Ovary (tissue), 10 donors: ENCODE measurements at places on chromosomes 16 and 17.

GRCh38 chr16:22161999-22162655 lies at the start of gene SDR42E2:
Gene SDR42E2 (plus strand): TSS chr16:22162506. CDS start chr16:22165583, 3,077 bp downstream.
- no peak for DNase-seq

DNA sequence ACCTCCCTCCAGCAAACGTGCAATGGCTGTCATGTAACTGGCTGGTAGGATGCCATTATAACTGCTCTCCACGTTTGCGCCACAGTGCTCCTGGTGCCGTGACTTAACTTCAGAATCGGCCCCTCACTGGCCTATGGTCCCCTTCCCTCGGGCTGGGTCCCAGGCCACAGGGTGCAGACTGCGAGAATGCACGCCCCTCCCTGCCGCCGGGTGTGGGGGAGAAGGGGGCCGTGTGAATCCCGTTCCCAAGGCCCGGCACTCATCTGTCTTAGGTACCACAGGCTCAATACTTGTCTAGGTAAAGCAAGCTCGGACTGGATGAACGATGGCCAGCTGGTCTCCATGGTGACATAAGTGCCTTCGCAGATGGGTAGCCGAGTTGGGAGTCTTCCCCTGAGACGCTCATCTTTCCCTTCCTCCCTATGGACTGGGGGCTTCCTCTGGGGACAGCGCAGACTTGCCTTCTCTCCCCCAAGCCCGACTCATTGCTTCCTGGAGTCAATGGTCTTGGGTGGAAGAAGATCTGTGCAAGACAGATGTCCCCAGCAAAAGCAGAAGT lies 37.8 kb downstream of the TIMM22 start:
- no peak for DNase-seq

DNA sequence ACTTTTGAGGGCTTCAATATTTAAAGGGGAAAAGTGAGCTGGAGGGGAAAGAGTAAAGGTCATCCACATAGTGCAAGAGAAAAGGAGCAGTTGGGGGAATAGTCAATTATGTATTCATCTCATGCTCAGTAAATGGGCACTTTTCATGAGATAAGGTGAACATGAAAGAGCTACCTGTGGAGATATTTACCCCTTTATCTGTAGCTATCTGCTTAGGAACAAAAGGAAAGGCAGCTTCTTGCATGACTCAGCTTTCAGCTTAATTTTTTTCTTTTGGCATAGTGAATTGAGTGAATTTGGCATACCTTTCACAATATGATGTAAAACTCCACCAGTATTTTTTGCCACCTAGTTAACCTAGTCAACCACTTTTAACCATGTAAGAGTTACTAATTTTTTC lies 26.4 kb downstream of the CPD start:
- no peak for DNase-seq

DNA sequence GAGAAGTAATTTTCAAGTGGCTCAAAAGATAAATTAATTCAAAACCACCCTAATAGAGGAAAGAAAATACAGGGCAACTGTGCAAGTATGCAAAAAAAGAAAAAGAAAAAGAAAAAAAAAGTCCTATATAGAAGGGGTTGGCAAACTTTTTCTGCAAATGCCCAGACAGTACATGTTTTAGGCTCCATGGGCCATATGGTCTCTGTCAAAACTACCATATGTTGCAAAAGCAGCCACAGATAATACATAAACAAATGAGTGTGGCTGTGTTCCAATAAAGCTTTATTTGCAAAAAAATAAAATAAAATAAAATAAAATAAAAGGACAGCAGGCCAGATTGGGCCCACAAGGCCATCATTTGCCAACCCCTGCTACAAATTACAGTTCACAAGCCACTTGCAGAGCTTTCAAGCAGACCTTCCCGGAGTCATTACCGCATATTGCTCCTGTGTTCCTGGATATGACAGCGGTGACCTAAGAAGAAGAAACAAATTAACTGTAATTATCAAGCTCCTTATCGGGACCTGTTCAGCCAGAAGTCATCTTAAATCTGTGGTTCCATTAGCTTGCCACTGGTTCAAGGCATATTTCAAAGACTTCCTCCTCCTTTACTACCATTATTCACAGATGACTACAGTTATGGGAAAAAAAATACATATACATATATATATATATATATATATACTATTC lies 15.9 kb downstream of the ZC3H7A start:
- DNase-seq = no peak

DNA sequence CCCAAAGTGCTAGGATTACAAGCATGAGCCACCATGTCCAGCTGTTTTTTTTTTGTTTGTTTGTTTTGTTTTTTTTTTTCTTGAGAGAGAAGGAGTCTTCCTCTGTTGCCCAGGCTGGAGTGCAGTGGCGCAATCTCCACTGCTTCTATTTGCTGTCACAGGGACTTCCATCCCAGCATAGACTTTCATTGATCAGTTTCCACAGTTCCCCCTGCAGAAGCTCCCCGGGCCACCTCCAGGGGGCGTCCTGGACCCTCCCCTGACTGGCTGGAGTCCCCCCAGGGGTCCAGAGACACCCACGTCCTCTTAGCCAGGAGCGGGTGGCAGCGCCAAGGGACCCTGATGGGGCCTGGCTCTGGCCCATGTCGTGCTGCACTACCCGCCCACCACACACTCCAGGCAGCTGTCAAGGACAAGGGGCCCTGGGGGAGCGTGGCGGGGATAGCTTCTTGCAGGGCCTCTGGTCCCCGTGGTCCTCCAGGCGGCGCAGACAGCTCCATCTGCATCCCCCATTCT lies 3.1 kb upstream of the NPW start:
- DNase-seq = no peak

DNA sequence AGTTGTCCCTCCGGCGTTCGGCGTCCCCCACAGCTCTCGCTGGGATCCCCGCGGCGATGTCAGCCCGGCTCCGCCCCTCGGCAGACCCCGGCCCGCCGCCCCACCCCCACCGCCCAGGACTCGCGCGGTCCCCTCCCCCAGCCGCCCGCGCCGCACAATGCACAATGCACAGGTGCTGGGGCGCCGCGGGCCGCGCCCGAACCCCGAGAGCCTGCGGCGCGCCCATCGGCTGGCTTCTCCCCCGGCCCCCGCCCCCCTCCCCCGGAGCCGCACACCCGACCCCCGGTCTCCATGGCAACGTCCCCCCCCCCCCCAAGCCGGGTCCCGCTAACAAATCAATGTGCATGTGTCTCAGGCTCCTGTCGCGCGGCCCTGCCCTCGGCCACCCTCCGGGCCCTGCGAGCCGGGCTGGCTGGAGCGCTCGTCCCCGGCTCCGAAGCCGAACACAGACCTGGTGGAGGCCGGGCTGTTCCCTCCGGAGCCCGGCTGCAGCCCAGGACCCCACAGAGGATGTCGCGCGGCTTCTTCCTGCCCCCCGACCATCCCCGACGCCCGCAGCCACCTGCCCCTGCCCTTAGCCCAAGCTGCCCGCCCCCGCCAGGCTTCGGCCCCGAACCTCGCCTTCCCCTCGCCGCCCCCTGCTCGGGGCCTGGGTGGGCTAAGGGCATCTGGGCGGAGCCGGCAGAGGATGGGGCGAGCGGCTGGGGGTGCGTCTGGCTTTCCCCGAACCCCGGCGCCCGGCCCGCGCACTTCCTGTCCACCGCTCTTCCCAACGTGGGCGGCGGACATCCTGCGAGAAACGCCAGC lies 818 bp upstream of the CBX8 start:
- peak; percentile 68 for DNase-seq

- peak; percentile 51 for DNase-seq
These were observed 9.1 kb upstream of the TMEM100 start for GRCh38 chr17:55731586-55732250.

DNA sequence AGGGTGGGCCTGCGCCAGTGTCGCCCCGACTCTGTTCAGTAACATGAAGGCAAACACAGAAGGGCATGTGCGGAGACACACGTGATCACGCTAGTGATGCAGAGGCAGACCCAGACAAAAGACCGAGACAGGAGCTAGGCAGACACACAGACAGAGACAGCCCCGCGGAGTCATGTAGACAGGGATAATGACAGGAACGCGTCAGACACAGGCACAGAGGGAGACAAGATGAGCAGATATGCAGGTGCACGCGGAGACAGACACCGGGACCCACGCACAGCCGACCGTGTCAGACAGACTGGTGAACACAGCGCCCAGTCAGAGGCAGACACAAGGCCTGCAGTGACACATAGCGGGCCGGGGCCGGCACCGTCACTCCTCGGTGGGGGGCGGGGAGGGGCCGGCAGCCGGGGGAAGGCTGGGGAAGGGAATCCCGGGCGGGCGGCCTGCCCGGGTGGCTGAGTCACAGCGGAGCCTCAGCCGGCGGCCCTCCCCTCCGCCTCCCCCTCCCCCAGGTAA lies 7.4 kb downstream of the KDM6B start:
- peak; percentile 95 for DNase-seq

- DNase-seq = no peak
These were observed 52.8 kb downstream of the USP10 start for GRCh38 chr16:84752600-84752999.

DNA sequence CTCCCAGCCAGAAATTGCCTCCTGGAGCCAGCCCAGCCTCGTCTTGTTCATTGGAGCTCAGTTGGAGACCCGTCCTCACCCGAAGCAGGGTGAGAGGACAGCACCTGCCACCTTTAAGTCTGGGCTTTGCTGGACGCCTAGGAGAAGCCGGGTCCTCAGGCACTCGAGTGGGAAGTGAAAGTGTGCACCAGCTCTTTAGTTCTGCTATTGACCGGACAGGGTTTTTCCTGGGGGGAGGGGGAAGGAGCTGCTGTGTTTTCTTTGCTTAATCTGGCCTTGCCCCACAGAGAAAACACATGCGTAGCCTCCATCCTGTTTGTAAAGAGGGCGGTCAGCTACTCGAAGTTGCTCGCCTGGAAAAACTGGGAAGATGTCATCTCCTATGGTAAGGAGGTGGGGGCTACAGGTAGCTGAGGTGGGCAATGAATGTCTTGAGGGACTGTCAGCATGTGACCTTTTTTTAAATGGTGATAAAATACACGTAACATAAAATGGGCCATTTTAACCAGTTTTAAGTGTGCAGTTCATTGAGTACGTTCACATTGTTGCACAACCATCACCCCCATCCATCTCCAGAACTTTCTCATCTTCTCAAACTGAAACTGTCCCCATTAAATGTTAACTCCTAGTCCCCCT lies 34.4 kb downstream of the CMIP start:
- no peak for DNase-seq

DNA sequence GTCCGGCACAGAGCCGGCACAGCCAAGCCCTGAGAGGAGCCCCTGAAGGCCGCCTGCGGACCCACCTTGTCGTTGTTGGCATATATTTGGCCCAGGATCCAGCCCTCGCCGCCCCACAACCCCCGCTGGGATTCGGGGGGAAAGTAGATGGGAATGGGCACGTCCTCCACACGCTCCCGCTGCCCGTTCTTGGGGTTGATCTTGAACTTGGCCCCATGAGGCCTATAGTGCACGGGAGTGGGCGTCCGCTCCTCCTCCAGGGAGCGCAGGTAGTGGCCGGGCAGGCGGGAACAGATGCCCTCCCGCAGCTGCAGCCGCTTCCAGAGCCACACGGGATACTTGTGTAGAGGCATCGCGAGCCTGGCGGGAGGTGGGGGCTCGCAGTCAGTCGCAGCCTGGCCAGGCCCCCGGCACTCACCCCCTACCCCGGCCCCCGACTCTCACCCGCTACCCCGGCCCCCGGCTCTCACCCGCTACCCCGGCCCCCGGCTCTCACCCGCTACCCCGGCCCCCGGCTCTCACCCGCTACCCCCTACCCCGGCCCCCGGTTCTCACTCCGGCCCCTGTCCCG lies 387 bp downstream of the MRPL28 start:
- no peak for DNase-seq

DNA sequence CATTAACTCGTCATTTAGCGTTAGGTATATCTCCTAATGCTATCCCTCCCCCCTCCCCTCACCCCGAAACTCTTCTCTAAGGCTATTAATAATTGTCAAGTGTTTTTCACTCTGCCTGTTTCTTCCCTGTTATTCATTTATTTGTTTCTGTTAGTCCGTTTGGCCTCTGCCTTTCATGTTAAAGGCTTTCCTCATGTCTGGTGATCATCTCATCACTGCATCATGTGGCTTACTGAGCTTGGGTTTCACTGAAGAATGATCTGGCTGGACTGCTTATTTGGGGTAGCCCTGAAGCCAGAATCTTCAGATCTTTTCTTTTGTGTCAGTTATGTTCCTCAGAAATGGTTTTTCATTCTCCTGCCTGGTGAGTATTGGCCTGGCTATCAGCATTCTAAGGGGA lies 9.5 kb downstream of the UTP4 start:
- no peak for DNase-seq

DNA sequence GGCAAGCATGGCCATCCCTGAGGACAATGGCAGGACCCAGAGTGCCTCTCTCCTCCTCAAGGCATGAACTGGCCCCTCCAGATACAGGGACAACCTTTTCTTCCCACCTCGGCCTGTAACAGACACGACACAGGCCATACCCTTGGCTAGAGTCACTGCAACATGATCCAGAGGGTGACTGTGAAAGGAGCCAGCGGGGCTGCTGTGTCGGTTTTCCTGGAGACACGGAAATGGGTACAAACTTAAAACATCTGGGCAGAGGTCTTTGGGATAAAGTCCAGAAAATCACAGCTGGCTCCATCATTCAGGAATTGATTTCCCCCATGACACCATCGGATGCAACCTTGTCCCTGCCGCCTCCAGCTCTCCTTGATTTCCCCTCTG lies 5.3 kb downstream of the CEP295NL start:
- no peak for DNase-seq

GRCh38 chr16:29858149-29858849 lies 4.7 kb downstream of the CDIPT start:
- DNase-seq = no peak

DNA sequence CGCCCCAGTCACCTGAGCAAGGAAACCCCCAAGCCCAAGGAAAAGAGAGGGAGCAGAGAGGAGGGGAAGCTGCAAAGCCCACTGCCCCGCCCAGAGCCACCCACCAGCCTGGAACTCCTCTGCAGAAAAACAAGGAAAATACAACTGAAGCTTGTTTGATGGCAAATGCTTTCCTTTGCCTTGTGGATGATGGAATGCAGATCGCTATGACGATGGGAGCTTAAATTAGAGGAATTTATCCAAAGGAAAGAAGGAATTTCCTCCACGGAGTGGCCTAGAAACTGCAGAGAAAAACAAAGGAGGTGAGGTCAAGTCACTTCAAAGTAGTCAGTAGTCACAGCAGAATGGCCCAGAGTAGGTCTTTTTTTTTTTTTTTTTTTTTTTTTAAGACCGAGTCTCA lies 31.5 kb upstream of the ASGR2 start:
- DNase-seq = no peak

DNA sequence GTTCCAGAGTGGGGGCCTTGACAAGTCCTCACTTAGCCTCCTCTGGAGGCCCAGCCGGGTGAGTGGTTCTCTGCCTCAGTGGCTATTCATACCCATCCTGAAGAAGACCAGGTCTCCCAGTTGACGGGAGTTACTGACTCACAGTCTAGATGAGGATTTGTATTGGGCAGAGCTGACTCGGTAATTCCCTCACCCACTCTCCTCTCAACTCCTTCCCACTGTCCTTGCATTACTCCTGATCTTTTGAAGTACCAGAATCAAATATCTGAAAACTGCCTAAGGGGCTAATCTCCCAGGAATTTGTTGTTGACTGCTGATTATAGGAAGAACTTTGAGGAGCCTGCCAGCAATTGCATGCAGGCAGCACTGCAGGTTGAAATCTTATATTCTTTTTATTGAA lies 14.2 kb downstream of the SAP30BP start:
- DNase-seq = no peak
